ENCODE measurements at places on chromosomes 12 and 14.

GRCh38 chr12:122022393-122023338 lies 982 bp downstream of the BCL7A start:
- DNase-seq, result no peak

GRCh38 chr14:78363008-78363407 lies 192.8 kb downstream of the NRXN3 start:
- DNase-seq, result no peak

GRCh38 chr14:87971010-87971409 lies 22.0 kb downstream of the GALC start:
- no peak for DNase-seq

DNA sequence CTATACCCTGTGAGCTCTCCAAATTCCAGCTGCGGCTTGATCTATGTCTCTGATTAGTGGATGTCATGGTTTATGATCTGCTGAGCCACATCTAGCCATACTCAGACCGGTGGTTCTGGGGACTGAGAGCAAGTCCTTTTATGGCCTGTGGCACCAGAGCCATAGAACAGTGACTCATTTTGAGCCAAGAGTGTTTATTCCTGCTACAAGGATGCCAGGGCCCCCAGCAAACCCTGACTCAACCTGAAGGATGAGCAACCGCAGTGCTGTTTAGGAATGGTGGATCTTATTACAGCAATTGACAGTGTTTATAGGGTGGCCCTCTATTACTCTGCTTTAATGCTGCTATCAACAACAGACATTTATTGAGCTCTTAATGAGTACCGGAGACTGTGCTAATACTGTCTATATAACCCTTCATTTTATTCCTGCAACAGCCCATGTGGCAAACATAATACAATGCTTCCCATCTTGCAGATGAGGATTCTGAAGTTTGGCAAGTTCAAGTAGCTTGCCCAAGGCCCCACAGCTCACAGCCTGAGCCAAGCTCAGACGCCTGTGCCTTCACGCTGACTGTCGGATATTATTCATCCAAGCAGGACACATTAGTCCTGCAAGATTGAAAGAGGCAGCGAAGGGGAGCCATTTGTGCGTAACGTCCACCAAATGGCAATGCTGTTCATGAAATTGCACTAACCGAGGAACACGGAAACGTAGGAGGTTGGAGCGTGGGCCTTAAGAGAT lies 273.6 kb upstream of the PWP1 start:
- no peak for DNase-seq

DNA sequence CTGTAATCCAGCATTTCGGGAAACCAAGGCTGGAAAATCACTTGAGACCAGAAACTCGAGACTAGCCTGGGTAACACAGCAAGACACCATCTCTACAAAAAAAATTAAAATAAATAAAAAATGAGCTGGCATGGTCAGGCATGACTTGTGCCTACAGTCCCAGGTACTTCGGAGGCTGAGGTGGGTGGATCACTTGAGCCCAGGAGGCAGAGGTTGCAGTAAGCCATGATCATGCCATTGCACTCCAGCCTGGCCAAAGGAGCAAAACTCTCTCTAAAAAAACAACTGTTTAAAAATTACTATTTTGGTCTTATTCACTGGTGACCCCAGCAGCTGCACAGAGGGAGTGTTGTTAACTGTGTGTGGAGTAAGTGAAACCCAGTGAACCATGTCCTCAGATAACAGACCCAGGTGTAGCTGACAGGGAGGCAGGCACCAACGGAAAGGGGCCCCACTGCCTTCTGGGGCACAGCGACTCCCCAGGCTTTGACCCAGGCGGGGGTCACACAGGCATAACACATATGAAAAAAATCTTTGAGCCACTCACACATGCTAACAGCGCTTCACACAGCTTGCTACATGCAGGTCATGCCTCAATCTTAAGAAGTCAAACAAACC lies 12.1 kb downstream of the DDX54 start:
- no peak for DNase-seq

DNA sequence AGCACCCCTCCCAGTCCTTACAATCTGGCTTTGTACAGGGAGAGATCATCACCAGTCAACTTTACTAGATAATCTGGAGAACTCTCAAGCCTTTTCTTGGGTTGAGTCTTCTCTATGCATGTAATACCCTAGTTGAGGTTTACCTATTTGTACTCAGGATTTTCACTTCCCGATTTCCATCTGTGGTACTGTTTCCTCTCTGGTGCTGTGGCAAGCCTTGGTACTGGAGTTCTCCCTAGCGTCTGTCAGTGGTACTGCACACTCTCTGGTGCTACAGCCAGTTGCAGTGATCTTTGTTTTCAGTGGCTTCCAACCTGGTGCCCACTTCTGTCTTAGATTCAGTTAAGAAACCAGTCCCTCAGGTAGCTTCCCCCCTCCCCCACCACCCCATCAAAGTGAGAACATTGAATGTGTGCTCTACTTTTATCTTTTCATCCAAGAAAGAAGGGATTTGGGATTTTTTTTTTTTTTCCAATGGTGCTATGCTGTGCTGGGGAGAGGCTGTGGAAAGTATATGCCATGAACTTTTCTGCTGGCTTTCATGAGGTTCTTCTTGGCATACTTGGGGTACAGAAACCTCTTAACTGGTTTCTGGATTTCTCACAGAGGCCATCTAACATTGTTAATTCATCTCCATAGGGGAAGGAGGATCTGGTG lies 69.4 kb upstream of the EVL start:
- DNase-seq, result peak; percentile 49

DNA sequence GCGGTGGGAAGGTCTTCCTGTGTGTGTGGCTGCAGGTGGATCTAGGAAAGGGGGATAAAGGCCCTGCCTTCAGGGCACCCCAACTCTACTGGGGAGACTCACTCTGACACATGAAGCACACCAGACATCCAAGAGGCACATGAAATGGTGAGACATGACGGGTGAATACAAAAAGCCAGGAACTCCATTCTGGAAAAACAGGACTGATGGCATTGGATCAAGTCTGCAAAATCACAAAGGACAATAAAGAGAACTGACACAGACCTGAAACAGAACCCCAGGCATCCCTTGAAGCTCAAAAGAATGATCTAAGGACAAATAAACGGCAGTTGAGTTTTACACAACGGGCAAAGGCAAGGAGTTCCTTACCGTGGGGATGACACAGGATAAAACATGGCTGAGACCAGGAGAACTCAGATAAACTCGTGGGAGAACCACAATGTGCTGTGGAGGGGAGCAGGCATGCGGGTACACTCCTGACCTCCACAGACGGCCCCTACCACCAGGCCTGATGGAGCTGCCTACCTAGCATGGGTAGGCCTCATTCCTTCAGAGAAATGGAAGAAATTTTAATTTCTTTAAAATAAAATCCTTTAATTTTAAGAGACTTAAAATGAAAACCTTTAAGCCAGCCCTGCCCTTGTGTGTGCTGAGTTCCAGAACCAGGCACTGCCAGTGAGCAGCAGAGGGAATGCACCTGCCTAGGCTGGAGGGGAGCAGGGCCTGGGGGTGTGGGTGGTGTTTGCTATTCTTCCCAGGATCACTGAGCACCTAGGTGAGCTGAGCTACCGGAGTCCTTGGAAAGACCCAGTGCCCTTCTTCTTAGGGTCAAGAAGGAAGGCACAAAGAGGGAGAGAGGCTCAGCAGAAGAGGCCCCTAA lies 100.1 kb downstream of the SINHCAF start:
- no peak for DNase-seq

DNA sequence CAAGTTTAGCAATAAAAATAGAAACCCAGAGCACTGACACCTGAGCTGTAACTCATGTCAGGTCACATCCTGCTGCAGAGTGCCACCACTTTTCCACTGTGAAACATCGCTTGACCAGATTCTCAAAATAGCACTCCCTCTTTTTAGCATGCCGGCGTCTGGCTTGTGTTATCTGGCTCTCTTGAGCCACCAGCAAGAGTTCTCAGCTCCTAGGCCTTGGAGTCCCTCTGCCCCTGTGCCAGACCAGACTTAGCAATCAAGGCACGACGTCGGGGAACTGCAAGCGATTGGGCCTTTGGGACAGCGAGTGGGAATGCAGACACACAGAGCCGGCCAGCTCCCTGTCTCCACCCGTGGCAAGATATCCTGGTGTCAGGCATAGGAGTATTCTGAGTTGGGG lies 52.5 kb downstream of the SPIC start:
- DNase-seq, result no peak

GRCh38 chr14:20035938-20036337 lies at the start of gene OR4K13:
OR4K13 (minus strand) TSS chr14:20036038; CDS start chr14:20034758, 1,280 bp downstream.
- DNase-seq, result no peak

DNA sequence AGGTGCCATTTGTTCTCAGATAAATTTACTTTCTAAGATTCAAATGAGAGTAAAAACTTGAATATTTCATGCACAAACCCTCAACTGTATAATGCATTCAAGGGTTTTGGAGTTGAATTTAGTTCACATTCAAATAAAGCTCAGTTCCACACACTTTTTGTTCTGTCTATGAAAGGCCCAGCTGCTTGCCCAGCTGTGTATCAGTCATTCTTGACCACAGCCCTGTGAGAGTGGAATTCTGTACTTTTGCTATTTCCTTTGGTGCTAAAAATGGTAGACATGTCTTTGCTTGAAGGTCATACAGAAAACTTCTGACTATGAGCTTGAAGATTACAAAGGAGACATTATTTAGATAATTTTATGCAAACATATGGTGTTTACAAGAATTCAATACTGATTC lies 110.4 kb downstream of the KCNC2 start:
- DNase-seq, result no peak

GRCh38 chr12:132359551-132359950 lies 30.2 kb upstream of the GALNT9 start:
- no peak for DNase-seq

GRCh38 chr12:52965337-52965731 lies 16.4 kb downstream of the KRT18 start:
- DNase-seq, result no peak

DNA sequence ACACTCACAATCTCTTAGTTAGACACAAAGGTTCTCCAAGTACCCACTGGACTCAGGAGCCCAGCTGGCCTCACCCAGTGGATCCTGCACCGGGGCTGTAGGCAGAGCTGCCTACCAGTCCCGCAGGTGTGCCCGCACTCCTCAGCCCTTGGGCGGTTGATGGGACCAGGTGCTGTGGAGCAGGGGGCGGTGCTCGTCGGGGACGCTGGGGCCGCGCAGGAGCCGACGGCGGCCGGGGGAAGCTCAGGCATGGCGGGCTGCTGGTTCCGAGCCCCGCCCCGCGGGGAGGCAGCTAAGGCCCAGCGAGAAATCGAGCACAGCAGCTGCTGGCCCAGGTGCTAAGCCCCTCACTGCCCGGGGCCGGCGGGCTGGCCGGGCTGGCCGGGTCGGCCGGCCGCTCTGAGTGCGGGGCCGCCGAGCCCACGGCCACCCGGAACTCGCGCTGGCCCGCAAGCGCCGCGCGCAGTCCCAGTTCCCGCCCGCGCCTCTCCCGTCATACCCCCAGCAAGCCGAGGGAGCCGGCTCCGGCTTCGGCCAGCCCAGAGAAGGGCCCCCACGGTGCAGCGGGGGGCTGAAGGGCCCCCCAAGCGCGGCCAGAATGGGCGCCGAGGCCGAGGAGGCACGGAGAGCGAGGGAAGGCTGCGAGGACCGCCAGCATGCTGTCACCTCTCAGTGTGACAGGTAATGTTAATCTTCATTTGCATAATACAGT lies 506.8 kb downstream of the LRFN5 start:
- no peak for DNase-seq

GRCh38 chr14:105487986-105488777 lies 1.5 kb downstream of the CRIP1 start:
- no peak for DNase-seq

DNA sequence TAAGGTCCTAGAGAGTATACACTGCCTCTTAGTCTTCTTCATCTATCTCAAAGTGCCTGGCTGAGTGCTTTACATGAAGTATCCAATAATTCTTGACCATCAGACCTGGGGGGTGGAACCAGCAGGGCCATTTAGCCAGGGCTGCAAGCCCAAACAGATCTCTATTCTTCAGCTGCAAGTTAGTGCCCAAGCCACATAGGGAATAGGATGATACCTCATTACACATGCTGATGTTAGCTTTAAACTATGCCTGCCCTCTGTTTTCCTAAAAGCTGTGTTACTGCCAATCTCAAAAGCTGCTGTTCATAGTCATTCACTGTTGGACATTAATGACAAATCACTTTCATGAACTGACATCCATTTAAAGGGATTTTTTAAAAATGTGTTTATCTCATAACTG lies 16.7 kb upstream of the IFNG start:
- no peak for DNase-seq

DNA sequence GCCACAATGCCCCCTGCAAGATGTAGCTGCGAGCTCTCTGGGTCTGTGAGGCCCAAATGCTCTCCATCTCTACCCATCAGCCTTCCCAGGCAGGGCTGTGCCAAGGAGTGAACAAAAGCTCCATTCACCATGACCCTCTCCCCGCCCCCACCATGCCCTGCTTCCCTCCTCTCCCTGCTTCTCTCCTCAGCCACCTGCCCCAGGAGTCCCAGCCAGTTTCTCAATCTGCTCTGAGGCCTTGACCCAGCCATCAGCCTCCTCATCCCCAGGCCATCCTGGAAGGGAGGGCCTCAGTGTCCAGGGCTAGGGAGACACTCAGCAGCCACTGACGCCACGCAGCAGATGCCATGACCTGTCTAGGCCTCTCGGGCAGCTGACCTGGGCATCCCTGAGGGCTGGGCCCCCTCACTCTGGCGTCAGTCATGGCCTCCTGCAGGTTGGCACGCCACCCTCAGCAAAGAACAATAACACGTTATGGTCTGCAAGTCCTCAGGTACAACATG lies 8.5 kb upstream of the KRT5 start:
- DNase-seq, result no peak

DNA sequence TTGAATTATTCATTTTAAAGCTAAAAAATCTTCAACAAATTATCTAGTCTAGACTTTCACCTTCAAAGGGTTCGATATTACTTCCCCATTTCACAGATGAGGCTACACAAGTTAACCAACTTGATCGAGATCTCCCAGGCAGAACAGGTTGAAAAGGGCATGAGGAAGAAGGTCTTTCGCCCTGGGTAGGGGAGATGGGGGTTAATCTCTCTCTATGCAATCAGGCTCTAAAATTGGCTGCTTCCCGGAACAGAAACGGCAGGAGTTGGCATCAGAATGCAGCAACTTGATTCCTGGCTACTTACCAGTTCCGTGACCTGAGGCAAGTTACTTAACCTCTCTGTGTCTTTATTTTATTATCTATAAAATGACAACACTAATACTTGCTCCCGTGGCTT lies 2.4 kb upstream of the CISTR start:
- DNase-seq, result no peak

- DNase-seq, result no peak
These were observed 16.1 kb upstream of the KRT73 start for GRCh38 chr12:52634266-52635056.

- DNase-seq, result no peak
These were observed 9.4 kb upstream of the C12orf75 start for GRCh38 chr12:105321125-105321524.
